ENCODE measurements at places on chromosomes 3 and 15.
A peak's percentile ranks its signal among the peaks of the same experiment; 100 is the strongest.

DNA sequence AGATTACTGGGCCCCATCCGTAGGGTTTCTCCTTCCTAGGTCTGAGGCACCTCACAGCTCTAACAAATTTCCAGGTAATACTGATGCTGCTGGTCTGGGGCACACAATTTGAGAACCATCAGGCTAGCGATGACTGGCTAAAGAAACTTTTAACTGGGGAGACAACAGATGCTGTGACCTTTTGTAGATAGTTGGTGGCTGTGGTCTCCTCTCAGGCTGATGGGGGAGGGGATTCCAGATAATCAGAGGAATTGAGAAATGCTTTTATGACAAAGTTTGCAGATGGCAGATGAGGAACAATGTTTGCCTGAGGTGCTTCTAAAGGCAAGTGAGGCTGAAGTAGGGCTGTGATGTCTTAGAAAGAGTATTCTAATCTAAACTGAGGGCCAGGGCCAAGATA is 13.8 kb upstream of the CCR9 start:
- no peak for DNase-seq

- DNase-seq: no peak
Observed at GRCh38 chr3:42369304-42369703, 41.1 kb downstream of the LYZL4 start.

- no peak for DNase-seq
Observed at GRCh38 chr15:82851981-82852511, 42.6 kb downstream of the WHAMM start.

DNA sequence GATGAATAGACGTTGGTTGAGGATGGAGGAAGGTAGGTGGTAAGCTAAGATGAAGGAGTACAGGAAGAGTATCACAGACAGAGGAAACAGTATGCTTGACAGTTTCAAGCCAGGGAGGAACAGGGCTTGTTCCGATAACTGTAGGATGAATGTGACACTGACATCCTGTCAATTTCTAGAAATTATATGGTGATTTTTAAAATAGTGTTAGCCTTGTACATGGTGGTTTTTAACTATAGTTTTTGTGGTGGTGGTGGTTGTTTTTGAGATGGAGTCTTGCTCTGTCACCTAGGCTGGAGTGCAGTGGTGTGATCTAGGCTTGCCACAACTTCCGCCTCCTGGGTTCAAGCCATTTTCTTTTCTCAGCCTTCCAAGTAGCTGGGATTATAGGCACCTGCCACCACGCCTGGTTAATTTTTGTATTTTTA is 92.8 kb downstream of the FNDC3B start:
- no peak for DNase-seq

- DNase-seq: peak; percentile 88
Observed at GRCh38 chr3:149339931-149340309, 6.5 kb upstream of the TM4SF18 start.

GRCh38 chr15:74438721-74439316 is 5.1 kb upstream of the SEMA7A start:
- peak; percentile 54 for DNase-seq

- DNase-seq: no peak
Observed at GRCh38 chr3:194508491-194509453, 22.0 kb upstream of the ATP13A3 start.
